ENCODE measurements at places on chromosomes 7 and 10. TPM values are rescaled to one million over a fixed set of nuclear protein-coding genes. Genes with fewer than 3 reads are reported as not detected.

Gene MAGI2
- total RNA-seq = 17.9 TPM

Gene ZPBP
- total RNA-seq = not detected

Gene SRGN
- total RNA-seq = 138 TPM

Gene RBP3
- total RNA-seq = not detected

Gene OPN1SW
- total RNA-seq = not detected

Gene IRF5
- 5.8 TPM for total RNA-seq

Gene RINT1
- 13.9 TPM for total RNA-seq

DNA sequence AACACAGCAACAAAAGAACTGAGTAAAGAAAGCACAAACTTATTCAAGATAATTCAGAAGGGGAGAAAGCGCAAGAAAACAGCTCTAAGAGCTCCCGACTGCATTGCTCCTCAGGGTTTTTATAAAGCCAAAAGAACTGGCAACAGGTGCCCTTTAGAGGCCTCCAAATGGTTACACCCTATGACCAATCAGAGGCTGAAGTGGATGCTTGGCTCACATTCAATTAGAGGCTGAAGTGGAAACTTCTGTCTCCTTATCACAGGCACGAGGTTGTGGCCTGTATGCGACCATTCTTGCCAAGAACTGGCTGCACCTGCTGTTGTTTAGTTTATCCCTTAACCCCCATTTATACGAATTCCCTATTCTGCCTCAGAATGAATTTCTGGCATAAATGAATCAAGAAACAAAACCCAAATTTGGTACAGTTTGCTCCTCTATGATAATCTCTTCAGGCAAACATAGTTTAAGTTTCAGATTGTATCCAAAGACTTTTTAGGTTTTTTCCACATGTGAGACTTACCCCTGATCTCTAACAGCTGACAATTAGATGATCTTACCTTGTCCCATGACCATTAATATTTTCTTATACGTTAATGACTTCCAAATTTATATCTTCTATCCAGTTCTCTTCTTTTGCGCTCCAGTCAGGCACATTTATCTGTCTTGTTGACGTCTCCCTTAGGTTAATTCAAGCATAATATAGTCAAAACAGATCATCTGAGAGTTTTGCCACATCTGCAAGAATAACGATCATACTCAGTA, 504.8 kb downstream of the NXPH1 start:
- DNase-seq = no peak

- DNase-seq = no peak
Measured at GRCh38 chr7:147578196-147578595, 1012.4 kb upstream of the C7orf33 start.

GRCh38 chr7:39594988-39595620, 28.3 kb upstream of the RALA start:
- DNase-seq = no peak

GRCh38 chr10:34792881-34793280, 22.2 kb downstream of the PARD3 start:
- no peak for DNase-seq

DNA sequence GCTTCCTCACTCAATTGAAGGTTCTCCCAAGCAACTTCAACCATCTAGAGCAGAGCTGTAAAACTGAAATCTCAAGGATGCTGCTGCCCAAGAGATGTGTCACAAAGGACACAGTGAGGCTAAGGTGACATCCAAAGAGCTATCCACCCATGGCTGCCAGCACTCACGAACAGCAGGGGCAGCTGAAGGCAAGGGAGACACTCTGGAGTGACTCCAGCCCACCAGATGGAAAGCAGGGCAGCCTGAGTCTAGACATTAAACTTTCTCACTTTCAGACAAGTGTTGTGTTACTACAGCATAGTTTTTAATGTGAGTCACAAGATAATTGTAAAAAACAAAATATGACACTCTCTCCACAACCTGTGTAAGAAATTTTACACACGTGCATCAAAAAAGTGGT, 113.5 kb downstream of the LARP4B start:
- DNase-seq = no peak

GRCh38 chr7:73828107-73828803, 2.5 kb upstream of the CLDN4 start:
- no peak for DNase-seq

GRCh38 chr7:44460325-44460724, 30.1 kb downstream of the NUDCD3 start:
- DNase-seq = no peak

DNA sequence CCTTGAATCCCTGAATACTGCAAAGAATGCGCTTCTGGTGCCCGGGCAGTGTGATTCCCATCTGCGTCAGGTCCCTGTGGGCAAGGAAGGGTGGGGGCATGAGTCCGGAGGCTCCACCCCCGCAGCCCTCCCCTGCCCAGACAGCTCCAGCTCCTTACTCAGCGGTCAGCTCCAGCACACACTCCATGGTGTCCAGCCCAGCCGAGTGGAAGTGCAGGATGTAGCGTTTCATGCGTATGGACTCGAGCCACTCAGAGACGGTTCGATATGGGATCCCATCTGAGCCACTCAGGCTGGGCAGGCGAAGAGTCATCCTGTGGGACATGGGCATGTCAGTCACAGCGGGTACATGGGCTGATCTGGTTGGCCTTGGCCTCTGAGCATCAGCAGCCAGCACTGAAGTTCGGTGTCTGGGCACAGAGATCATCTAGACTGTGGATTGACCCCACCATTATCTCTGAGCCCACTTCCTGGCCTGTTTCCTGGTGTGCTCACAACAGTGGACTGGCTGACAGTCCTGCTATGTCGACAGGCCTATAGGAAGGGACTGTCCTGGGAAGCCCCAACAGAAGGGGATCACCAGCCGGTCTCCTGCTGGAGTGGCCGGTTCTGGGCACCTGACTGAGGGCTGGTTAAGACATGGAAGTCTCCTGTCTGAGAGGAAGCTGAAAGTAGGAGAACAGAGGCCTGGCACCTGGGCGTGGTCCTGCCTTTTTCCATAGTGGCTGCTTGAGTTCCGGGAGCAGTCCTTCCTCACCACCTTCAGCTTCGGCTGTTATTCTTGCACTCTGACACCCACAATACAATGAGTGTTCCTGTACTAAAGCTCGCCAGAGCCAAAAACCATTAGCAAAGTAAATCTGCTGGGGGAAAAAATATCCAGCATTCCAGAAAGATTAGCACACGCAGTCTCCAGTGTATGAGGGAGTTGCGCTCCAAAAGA, 10.6 kb downstream of the ZYX start:
- DNase-seq = peak; percentile 95

GRCh38 chr10:33884604-33885003, 550.1 kb upstream of the NRP1 start:
- DNase-seq = no peak

DNA sequence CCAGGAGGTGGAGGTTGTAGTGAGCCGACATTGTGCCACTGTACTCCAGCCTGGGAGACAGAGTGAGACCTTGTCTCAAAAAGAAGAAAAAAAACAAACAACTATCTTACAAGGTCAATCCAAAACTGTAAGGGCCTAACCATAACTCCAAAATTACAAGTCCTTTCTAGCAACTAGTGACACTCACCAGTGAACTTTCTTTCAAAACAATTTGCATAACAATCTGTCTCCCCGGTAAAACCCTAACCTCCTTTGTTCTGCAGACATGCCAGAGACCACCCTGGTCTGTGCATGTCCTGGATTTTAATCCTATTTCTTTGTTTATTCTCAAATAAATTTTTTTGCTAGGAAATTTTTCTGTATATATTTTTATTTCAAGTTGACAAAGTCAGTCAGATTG, 68.1 kb downstream of the EXOC6 start:
- DNase-seq = no peak

- DNase-seq = no peak
Measured at GRCh38 chr7:31487476-31487875, 26.4 kb upstream of the ITPRID1 start.

DNA sequence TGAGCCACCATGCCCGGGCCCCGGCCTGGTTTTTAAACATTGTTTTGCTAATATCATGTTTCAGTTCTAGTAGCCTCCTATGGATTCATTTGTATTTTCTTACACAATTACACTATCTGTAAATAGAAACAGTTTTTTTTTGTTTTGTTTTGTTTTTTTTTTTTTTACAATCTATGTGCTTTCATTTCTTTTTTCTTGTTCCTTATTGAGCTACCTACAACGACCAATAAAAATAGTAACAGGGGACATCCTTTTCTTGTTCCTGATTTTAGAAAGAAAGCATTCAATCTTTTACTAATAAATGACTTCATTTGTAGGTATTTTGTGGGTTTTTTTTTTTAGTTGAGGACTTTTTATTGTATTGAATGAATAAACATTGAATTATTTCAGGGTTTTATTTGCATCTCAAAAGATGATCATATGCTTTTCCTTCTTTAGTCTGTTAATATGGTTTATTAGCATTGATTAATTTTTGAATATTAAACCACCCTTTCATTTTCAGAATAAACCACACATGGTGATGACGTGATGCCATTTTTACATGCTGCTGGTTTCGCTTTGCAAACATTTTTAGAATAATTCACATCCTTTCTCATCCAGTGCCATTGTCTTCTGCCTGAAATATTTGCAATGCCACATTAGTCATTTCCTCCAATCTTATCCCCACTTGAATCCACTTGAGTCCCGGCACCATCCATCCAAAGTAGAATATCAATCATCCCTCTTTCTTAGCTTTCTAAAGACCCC, 18.1 kb upstream of the AKR1E2 start:
- DNase-seq = no peak

DNA sequence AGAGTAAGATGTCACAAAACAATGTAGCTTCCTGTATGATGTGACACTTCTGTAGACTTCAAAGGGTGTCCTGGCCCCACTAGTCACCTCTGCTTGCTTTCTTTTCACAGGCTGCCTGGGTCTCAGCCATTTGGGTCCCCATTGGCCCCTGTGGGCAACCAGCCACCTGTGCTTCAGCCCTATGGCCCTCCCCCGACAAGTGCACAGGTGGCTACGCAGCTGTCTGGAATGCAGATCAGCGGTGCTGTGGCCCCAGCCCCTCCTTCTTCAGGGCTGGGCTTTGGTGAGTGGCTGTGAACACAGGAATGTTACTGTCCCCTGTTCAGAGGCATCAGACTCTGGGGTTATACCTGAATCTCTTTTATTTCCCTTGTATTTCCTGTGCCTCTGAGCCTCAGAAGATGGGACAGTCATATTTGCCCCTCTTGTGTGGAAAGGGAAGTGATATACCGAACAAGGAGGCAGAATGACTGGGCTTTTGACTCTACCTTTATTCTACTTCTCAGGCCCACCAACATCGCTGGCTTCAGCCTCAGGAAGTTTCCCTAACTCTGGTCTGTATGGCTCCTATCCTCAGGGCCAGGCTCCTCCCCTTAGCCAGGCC, 15.4 kb downstream of the SEC24C start:
- no peak for DNase-seq

DNA sequence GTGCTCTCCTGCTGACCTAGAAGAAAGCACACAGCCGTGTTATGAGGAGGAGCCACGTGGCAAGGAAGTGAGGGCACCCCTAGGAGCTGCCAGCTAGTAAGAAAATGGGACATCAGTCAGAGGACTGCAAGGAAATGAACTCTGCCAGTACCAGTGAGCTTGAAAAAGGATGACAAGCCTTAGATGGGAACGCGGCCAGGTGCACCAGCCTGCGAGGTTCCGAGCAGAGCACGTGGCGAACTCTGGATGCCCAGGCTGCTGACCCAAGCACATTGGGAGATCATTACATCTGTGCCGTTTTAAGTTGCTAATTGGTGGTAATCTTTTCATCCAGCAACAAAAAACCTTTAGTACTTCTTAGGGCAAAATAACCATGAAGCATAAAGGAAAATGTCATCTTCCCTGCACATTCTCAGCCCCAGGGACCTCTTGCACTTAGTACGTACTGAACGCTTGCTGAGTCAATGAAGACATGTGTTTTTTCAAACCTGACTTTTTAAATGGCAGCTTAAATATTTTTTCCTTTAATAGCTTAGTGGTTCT, 69.4 kb downstream of the AMZ1 start:
- peak; percentile 81 for DNase-seq

DNA sequence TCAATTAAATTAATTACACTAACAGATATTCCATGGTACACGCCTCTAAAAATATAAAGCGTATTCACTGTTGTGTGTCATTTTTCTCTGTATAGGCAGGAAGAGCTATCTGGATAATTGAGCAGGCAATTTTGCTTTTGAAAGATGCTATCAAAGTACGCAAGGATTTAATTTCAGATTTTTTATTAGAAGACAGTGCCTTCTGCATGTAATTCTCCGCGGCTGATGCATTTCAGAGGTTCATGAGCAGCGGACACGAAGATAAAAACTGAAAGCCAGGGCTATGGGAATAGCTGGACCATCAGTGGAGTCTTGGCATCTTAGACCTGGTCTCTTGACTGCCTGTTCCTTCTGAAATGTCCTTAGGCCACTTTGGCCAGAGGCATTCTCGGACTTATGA, 35.7 kb upstream of the SDK1 start:
- no peak for DNase-seq

GRCh38 chr7:144786079-144786478, 49.8 kb downstream of the TPK1 start:
- DNase-seq = no peak

All from posterior vena cava (tissue), 2 donors.